Activated T-helper 2 cell treated with anti-CD3 and anti-CD28 coated beads, Interferon-gamma antibody, Interleukin-2, Interleukin-4, amounts not matched to agents 10 μg/mL and 5 μg/mL and 100 μg/mL, durations not matched to agents 14 hours and 24 hours and 36 hours (primary cell): ENCODE measurements at places on chromosomes 16 and 17.
A peak's percentile ranks its signal among the peaks of the same experiment; 100 is the strongest.

DNA sequence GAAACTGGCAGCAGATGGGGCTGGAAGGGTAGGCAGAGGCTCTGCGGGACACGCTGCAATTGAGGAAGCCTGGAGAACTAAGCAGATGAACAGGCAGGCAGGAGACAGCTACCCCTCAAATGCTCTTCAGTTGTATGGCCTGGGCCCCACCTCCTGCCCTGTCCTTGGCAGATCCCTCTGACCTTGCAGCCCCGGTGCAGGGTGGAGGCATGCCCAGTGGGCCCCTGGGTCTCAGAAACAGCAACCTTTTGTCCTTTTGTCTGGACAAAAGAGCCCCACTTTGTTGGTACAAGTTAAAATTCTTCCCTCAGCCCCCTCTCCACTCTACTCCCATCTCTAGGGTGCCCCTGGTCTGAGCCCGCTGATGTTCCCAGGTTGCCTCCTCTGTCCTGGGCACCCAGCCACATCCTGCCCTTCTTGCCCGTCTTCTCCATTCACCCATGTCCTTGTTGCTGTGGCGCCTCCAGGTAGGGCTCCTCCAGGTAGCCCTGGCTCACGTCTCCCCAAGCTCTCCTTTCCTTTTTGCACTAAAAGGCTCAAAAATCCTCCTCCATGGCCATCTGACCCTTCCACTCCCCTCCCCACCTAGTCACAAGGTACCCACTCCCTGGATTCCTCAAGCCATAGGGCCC, 136.8 kb downstream of the CLEC16A start:
- peaks cover 66% of the 10 kb centered on the region for H3K36me3 ChIP-seq
- H3K27ac ChIP-seq, result peak overlapping the region; percentile 94
- no peaks in the 10 kb centered on the region for H3K27me3 ChIP-seq
- H3K4me1 ChIP-seq, result peaks cover 96% of the 10 kb centered on the region
- no peak overlapping the region for H3K4me3 ChIP-seq

DNA sequence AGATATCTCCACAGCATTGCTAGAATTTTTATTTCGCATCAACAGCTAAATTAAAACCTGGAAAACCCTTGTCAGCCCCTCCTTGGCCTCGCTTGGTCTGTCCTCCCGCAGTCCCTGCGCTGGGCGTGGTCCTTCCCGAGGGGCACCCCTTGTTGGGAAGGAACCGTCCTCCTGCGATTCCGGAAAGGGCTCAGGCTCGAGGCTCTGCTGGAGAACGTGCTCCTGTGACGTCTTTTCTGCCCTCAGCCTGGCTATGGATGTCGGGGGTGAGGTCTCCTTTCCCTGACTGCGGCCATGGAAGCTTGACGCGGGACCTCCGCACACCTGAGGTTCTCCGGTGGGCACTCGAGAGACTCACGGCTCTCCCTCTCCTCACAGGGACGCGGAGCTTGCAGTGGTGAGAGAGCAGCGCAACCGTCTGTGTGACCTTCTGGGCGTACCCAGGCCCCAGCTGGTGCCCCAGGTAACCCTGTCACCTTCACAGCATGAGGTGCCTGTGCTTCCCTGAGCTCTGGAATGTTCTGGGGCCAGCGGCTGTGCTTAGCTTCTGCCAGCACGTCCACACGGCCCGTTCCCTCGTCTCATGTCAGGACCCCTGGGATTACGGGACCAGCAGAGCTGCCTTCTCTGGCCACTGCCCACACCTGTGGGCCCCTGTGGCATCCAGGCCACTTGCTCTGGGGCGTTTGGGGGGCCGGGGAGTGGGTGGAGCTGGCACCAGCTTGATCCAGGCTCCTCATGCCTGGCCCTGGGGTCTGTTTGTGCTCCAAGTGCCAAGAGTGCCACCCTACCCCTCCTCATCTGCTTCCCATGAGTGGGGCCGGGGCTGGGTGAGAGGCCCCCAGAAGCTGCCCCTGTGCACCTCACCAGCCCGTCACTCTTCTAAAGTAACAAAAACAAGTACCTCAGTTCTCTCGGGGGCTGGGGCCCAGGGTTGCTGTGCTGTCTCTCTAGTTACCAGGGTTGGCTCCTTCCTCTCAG, 101.5 kb upstream of the ZNF750 start:
- H3K27ac ChIP-seq, result no peak overlapping the region
- no peak for DNase-seq
- no peaks in the 10 kb centered on the region for H3K4me1 ChIP-seq
- H3K36me3 ChIP-seq, result peaks cover 78% of the 10 kb centered on the region

- peaks cover 5% of the 10 kb centered on the region for H3K36me3 ChIP-seq
- no peak for DNase-seq
- H3K27ac ChIP-seq, result peak overlapping the region; percentile 33
- H3K4me3 ChIP-seq, result no peak overlapping the region
- H3K4me1 ChIP-seq, result peaks cover 39% of the 10 kb centered on the region
- no peaks in the 10 kb centered on the region for H3K27me3 ChIP-seq
Observed at GRCh38 chr16:66547101-66547989, 2.6 kb downstream of the TK2 start.

GRCh38 chr17:17494499-17494869, 1.7 kb downstream of the RASD1 start:
- H3K4me1 ChIP-seq, result peaks cover 8% of the 10 kb centered on the region
- peaks cover 30% of the 10 kb centered on the region for H3K36me3 ChIP-seq
- H3K27me3 ChIP-seq, result peaks cover 17% of the 10 kb centered on the region
- H3K27ac ChIP-seq, result no peak overlapping the region
- no peak for DNase-seq

DNA sequence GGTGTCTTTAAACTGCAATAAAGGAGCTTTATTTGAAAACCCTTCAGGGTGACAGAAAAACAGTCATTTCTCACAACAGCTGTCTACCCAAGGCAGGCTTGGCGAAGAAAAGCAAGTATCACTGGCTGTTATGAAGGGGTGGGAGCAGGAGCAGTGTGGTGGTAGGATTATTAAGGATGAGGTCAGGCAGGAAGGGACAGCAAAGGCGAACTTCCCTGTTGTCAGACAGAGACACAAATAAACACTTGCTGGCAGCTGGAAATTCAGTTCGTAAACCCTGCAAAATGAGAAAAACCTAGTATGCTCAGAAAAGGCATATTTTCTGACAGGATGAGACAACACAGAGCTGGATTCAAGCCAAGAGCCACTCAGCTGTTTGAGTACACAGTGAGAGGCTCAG, 416.3 kb upstream of the CDH5 start:
- no peaks in the 10 kb centered on the region for H3K36me3 ChIP-seq
- H3K4me1 ChIP-seq, result no peaks in the 10 kb centered on the region
- H3K4me3 ChIP-seq, result no peak overlapping the region
- H3K27me3 ChIP-seq, result no peaks in the 10 kb centered on the region
- DNase-seq, result no peak
- H3K27ac ChIP-seq, result no peak overlapping the region

- H3K4me1 ChIP-seq, result peaks cover 8% of the 10 kb centered on the region
- DNase-seq, result no peak
- H3K27me3 ChIP-seq, result no peaks in the 10 kb centered on the region
- H3K4me3 ChIP-seq, result no peak overlapping the region
Observed at GRCh38 chr16:77332792-77333191, 102.0 kb downstream of the ADAMTS18 start.

DNA sequence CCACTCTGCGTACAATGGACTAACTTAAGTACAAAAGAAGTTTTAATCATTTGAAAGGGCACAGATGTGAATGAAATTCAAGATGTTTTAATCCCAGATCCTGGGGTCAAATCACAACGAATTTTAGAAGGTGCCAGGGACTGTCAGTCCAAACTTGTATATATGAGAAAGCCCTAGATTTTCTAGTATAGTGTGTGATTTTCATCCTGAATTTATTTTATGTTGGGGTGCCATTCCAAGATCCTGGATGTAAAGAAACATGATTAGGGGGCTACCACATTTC, 64.3 kb downstream of the TUBD1 start:
- no peak for DNase-seq
- H3K36me3 ChIP-seq, result peaks cover 49% of the 10 kb centered on the region
- H3K4me3 ChIP-seq, result peak overlapping the region; percentile 85
- peak overlapping the region; percentile 99 for H3K27ac ChIP-seq

DNA sequence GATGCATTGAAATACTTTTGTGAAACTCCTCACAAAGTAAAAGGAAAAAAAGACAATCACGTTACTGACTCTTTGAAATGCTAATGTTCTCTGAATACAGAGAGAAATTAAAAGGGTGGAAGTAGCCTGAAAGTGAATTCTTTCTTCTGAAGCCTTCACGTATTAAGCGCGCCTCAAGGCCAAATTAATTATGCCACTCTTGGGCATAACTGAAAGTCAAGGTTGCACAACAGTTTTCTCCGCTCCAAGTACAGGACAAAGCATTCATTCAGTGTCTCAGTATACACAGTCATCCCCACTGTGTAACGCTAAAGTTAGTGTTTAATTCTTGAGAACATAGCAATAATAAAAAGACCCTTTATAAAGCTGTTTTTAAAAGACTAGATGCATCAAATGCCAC, 21.5 kb downstream of the PARN start:
- H3K4me1 ChIP-seq, result no peaks in the 10 kb centered on the region
- H3K4me3 ChIP-seq, result no peak overlapping the region
- no peak for DNase-seq

GRCh38 chr17:81939881-81940385, 2.8 kb upstream of the PYCR1 start:
- no peak overlapping the region for H3K27ac ChIP-seq
- peaks cover 8% of the 10 kb centered on the region for H3K4me1 ChIP-seq
- no peak for DNase-seq
- no peaks in the 10 kb centered on the region for H3K27me3 ChIP-seq
- H3K36me3 ChIP-seq, result peaks cover 4% of the 10 kb centered on the region
- no peak overlapping the region for H3K4me3 ChIP-seq

GRCh38 chr17:81253358-81254131, 14.4 kb downstream of the NDUFAF8 start:
- H3K4me1 ChIP-seq, result peaks cover 2% of the 10 kb centered on the region
- no peaks in the 10 kb centered on the region for H3K27me3 ChIP-seq
- DNase-seq, result peak; percentile 41

GRCh38 chr16:24997665-24998064, 17.5 kb downstream of the ARHGAP17 start:
- H3K27me3 ChIP-seq, result no peaks in the 10 kb centered on the region
- H3K36me3 ChIP-seq, result peaks cover 4% of the 10 kb centered on the region
- no peak overlapping the region for H3K27ac ChIP-seq
